ENCODE measurements at places on chromosomes 3 and 15.

- no peak for DNase-seq
These were observed 19.7 kb downstream of the GOLGA6A start for GRCh38 chr15:74062671-74063070.

GRCh38 chr3:127477396-127477795, 113.1 kb downstream of the TPRA1 start:
- DNase-seq: no peak

DNA sequence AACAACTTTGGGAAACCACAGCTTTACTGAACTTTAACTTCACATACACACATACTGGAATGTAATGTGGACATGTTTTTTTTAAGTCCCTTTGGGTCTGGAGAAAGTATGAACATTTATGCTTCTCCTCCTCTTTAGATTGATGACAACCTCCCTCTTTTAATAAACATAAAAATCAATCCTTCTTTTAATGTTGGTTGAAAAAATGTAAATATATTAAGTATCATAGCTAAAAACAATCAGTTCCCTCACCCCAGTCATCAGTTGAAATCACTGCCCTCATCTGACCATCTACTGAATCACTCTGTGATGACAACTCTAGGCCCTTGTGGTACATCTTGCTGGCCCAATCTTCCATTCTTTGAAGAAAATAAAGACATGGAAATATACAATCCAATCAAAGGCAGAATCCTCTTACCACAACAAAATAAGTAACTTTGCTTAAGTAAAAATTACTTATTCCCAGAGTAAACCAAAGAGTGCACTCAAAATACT, 6.4 kb downstream of the AAGAB start:
- no peak for DNase-seq

GRCh38 chr3:168858327-168858726, 762.6 kb upstream of the GOLIM4 start:
- DNase-seq: no peak

- no peak for DNase-seq
These were observed 34.2 kb upstream of the SKIL start for GRCh38 chr3:170323331-170323730.

- DNase-seq: no peak
These were observed 247.7 kb downstream of the ZBTB20 start for GRCh38 chr3:114899186-114899931.

DNA sequence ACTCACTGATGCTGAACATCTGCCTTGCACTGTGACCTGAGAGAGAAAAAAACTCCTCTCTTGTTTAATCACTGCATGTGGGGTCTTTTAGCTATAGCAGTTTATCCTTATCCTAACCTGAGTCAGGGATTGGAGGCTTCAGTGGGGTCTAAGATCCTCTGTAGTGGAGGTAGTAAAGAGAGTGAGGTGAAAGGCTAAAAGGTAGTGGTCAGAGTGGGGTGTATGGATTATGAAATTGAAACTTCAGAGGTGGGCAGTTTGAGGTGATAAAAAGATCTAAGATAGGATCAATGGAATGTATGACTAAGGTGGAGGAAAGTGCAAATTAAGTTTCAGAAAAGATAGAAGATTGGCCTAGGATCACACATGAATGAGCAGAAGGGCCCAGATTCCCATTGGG, 36.5 kb downstream of the DET1 start:
- no peak for DNase-seq

DNA sequence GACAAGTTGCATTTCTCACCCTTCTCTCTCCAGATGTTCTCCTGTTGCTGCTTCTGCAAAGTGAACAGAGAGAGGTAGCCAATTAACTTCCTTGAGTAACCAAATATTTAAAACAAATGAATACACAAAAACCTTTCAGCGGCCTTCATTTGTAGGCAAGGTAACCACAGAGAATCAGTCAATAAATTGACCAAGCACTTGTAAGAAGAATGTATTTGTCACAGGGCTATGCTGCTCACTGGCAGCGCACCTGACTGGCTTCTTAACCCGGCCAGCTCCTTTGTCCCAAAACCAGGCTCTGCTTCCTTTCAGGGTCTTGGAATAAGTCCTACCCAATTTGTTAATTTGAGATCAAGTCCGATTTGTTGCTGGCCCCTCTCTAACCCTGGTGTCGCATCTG, 43.5 kb upstream of the STXBP5L start:
- no peak for DNase-seq

DNA sequence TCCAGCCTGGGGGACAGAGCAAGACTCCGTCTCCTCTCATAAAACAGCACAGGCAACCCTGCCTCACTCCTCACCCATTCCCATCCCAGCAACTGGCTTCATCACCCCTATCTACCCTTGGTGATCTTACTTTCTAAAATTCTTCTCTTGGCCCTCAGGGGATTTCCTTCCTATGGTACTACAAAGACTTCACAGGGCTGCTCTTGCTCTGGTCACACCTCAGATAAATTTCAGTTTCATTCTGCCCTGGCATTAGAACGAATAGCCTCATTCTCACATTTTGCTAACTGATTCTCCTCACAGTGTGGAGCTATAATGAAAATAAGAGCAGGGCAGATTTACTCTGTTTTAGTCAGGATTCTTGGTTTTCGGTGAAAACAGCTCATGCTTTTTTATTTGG, 22.1 kb upstream of the CRBN start:
- DNase-seq: no peak

GRCh38 chr3:168091941-168092340, 3.8 kb downstream of the GOLIM4 start:
- no peak for DNase-seq

DNA sequence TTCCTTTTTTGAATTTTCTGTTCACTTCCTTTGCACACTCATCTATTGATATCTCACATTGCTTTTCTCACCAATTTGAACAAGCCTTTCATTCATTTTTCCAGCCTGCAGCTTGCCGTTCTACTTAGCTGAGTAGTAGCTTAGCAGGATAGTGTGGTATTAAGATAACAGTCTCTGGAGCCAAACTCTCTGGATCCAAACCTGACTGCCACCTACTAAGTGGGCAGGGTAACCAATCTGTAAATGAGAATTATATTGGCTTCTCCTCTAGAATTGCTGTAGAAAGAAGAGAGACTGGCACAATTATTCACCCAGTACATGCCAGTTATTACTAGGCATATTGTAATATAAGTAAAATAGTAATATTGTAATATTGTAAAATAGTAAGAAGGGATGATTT, 40.5 kb downstream of the AQP9 start:
- no peak for DNase-seq

- DNase-seq: no peak
These were observed 93.3 kb downstream of the CLASP2 start for GRCh38 chr3:33624756-33625155.

- peak; percentile 19 for DNase-seq
These were observed 192.7 kb upstream of the LRIG1 start for GRCh38 chr3:66693461-66694031.

DNA sequence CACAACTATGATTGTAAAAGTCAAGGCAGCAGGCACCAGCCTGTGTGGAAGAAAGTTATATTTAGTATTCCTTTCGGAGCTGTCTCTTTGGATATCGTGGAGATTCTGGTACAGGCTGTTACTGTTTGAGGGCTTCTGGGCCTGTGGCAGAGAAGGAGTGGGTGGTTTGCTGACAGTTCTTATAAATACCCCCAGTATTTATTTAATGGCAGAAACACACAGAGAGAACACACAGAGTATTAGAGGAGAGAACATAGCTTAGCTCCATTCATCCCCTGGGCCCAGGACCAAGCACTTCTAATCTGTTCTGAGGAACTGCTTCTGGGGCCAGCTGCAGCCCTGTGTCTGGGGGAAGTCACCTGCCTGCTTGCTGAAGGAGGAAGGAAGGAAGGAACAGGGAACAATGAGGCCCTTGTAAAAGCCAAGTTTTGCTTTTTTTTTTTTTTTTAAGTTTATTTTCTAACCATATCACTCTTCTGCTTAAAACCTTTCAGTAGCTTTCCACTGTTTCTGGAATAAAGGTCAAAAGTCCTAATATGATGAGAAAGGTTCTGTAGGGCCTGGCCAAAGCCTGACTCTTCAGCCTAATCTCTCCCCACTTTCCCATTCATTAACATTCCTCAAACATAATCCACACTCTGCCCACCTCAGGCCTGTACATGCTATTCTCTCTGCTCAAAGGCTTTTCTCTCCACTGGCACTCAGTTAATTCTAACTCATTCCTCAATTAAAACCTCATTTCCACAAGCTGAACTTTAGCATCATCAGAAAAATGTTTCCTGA, 11.8 kb upstream of the PP2D1 start:
- peak; percentile 11 for DNase-seq

- no peak for DNase-seq
These were observed 11.6 kb downstream of the NEK11 start for GRCh38 chr3:131038326-131038725.

DNA sequence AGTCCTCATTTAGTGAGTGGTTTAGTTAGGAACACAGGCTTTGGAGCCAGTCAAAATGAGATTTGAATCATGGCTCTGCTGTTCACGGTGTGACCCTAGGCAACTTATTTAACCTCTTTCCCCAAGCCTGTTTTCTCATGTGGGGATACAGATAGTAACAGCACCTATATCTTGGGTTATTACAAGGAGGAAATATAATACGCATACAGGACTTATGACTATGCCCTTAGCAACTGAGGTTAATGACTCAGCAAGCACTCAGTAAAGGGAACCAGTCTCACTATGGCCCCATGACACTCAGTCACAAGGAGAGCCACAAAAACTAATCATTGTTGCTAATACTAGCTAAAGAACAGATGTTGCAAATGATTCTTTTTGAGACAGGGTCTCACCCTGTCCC, 45.9 kb downstream of the SUMF1 start:
- DNase-seq: no peak

GRCh38 chr15:97045666-97046421, 715.3 kb downstream of the NR2F2 start:
- DNase-seq: no peak

GRCh38 chr3:6228958-6229683, 631.8 kb upstream of the GRM7 start:
- DNase-seq: no peak

DNA sequence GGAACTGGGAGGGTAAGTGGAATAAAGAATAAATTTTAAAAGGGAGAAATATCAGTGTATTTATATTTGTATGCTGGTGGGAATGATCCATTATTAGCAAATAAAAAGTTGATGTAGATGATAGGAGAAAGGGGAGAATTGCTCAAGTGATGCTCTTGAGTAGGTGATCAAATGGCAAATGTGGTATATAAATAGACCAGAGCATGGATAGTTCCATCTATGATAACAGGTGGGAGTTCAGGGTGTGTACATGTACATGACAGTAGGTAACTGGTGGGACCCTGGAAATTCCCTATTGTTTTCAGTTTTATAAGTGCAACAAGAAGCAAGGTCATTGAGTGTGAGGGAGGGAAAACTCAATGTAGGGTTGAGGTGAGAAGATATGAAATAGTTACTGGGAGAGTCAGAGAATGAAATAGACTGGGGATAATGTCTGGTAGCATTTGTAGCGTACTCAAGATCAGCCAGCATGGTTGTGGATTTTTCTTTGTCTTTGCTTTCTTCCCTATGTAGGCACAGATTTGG, 31.3 kb upstream of the EBLN2 start:
- DNase-seq: no peak

DNA sequence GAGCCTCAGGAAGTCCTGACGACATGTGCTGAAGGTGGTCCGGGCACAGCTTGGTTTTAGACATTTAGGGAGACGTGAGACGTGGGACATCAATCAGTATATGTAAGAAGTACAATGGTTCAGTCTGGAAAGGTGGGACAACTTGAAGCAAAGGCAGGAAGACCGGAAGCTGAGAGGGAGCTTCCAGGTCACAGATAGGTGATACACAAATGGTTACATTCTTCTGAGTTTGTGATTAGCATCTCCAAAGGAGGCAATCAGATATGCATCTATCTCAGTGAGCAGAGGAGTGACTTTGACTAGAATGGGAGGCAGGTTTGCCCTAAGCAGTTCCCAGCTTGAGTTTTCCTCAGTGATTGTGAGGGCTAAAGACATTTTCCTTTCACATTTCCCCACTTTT, 282.1 kb downstream of the RYR3 start:
- no peak for DNase-seq

DNA sequence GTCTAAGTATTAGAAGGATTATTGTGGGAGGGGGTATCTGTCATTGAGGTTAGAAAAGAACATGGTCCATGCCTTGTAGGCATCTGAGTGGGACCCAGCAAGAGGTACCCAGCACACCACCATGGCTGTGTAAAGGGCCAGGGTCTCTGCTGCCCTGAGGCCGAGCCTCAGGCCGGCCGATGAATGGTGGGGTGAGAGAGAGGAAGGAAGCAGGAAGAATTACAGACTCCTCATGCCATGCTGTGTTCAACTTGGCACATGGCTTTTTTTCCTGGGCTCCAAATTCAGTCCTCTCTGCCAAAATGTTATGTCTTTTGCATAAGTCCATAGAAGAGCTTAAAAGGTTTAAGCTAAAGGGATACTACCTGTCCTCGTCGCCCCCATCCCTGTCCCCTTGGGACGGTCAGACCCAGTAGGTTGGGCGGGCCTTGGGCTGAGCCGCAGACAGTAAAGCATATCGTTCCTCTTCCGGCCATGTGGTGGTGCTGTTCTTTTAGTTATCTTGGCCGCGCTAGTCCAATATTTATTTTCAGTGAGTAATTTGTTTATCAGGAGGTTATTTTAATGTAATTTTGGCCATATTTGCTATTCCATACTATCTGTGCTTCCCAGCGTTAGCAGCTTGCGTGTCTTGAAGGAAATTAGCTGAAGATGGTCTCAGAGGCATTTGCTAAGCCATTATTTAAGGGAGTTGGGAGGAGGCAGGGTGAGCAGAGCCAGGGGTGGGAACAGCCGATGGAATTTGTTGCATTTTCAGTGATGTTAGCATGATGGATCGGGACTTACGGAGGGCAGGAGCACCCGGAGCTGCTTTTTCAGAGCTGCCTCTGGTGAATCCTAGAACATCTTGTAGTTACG, 152.4 kb downstream of the AGBL1 start:
- DNase-seq: no peak

DNA sequence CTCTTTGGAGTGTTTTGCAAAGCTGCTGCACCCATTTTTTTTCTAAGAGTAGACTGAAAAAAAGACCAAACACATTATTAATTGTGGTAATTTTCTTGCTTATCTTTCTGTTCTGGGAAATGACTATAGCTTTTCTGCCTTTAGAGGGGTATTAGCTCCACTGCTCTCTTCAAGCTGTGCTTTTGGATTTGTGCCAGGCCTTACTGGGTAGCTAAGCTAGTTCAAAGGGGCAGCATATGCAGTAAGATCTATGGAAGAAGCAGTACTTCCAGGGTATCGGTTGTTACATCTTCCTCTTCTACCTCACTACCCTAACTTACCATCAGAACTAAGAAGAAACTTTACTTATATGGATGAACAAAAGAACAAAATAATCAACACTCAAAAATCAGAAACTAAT, 28.7 kb upstream of the ARIH1 start:
- no peak for DNase-seq

- no peak for DNase-seq
These were observed 824.2 kb downstream of the AGBL1 start for GRCh38 chr15:86903642-86904421.

DNA sequence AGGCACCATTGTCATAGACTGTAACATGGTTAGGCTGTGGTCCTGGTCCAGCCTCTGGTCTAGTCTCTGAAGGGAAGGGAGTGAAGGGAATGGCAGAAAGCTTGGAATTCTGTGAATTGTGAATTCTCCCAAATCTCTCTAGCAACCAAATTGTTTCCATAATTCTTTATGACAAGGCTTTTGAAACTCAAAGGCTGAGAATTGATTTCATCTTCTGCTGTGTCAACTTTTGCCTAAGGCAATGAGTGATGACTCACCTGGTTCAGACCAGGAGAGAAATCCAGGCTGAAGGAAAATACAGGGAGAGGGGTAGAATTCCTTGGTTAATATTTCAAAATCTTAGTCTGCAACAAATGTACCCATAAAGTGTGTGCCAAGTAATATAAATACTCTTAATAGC, 82.6 kb upstream of the ADPGK start:
- DNase-seq: no peak
